ENCODE measurements at places on chromosomes 5 and 9.

DNA sequence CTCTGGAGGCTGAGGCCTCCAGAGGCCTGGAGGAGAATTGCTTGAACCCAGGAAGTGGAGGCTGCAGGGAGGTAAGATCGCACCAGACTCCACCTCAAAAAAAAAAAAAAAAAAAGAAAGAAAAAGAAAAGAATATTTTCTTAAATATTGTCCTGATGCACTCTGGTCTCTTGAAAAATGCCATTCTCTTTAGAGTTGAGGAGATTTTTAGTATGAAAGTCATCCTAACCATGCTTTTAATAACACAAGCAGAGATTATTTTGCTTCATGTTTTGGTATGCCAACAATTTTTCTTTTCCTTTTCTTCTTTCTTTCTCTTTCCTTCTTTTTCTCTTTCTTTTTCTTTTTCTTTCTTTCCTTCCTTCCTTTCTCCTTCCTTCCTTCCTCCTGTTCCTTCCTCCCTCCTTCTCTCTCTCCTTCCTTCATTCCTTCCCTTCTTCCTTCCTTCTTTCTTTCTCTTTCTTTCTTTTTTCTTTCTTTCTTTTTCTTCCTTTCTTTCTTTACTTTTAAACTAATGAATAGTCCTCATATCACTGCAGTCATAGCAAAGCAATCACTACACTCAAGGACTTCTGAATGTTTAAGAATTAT is 116.9 kb upstream of the CCNH start:
- no peak for DNase-seq

DNA sequence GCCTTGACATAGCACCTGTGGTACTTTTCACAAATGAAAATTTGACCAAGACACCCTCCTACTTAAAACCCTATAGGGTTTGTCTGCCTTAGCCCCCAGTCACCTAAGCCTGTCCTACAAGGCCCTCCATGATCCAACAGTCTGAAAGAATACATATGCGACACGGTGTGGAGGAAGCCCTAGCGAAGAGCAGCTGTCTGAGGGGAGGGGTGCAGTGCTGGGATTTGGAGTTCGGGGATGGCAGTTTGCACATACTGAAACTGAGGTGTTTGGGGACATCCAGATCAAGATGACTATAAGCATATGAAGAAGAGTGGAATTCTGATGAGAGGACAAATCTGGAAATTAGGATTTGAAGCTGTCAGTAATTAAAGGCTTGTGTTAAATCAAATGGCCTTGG is 7.2 kb upstream of the MYORG start:
- no peak for DNase-seq

DNA sequence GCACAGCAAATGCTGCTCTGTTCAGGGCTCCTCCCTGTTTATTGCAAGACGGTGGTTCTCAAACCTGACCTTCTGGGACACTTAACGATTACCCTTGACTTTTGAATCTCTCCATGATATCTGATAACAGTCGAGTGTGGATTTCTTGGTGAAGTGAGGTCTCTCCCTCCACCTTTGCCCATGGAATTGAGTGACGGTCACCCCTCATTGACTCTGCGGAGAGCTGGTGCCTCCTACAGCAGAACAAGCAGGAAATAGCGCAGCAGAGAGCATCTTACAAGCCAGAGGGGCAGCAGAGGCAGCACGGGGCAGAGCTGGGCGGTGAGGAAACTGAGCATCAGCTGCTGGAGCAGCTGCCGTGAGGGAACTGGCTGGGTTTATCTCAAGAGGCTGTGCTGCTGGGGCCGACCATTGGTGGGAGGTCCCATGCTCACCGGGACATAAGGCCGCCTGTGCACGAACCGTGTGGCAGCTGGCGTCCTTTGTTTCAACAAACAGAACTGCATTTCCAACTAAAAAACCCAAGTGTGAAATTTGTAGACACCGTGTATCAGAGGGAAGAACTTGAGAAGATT is 189.8 kb downstream of the MTRR start:
- DNase-seq: no peak

DNA sequence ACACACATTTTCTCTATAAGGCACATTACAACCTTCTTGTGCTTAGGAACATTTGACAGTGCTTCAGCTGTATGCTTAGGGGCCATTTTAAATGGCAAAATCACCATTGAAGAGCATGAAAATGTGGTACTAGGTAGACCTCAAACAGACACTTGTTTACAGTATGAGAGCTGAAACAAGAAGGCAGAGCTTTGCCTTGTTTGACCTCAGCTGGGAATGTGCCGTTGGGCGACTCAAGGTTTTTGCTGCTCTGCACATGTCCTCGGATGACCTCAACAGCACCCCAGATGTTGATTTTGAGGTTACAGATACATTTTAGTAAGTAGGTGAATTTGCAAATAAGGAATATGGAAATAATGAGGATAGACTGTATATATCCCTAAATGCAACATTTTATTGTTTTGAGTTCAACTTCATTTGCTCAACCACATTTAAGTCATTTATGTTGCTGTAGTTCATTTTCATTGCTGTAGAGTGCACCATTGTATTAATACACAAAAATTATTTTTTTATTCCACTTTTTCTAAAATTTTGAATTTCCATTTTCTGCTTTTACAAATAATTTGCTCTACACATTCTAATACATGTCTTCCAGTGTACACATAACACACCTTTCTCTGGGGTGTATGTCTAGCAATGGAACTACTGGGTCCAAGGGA is 206.8 kb downstream of the NR3C1 start:
- DNase-seq: no peak

GRCh38 chr5:24291916-24292315 is 352.9 kb downstream of the CDH10 start:
- no peak for DNase-seq

DNA sequence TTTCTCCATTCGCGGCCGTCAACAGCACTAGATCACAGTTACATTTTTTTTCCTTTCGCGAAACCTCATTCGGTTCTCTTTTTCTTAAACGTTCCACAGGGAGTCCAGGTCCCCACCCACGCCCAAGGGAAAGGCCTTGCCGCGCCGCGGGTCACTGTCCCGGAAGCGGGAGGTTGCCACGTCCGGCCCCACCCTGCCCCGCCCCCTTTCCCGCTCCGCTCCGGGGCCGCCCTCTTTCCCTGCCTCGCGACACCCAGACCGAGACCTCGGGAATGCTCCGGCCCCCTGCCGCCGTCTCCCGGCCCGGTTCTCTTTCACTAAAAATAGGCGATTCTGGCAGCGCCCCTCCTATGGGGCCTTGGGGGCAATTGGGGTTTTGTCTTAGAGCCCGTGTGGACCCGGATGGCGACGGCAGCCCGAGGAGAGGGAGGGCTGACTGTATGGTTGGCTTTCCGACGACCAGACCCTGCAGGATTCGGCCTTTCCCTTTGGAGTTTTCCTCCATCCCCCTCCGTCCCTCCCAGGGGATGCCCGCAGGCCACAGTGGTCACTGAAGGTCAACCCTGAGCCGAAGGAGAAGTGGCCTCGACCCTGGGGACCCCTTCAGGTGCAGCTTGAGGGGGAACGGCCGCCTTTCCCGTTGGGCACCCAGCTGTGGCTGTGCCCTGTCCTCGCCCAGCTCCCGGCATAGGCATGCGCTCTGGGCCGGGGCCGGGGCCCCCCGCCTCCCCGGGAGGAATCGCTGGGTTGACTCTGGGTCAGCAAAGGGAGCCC is 2.8 kb upstream of the RACK1 start:
- no peak for DNase-seq

DNA sequence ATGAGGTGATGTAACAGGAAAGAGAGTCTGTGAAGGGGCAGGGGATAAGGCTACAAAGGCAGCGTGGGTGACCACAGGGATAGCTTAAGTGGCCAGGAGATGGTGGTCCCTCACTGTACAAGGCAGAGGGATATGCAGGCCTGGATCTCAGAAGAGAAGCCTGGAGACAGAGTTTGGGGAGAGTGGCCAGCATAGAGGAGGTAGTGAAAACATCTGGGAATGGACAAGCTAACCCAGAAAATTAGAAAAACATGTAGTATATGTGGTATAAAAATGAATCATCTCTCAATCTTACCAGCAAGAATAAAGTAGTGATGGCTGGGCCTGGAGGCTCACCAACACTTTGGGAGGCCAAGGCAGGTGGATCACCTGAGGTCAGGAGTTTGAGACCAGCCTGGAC is 349.2 kb upstream of the KLF4 start:
- no peak for DNase-seq

- no peak for DNase-seq
These were observed 11.4 kb upstream of the PTGR1 start for GRCh38 chr9:111610845-111611244.

GRCh38 chr9:2354216-2354615 is 267.4 kb upstream of the VLDLR start:
- no peak for DNase-seq
